BE2C (cell line): ENCODE measurements at places on chromosomes 12 and 14.

DNA sequence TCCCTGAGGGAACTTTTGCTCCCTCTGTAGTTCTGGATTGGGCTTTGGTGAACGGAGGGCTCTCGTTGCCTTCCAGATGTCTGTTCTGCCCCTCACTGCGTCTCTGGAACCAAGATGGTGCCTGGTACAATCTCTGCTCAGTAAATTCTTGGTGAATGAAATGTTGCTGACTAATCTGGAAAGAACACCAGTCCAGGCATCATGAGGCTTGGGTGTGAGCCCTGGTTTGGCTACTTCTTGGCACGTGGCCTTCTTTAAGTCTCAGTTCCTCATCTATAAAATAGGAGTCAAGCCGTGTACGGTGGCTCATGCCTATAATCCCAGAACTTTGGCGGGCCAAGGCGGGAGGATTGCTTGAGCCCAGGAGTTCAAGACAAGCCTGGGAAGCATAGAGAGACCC, 4.3 kb downstream of the HHIPL1 start:
- no peak for DNase-seq

DNA sequence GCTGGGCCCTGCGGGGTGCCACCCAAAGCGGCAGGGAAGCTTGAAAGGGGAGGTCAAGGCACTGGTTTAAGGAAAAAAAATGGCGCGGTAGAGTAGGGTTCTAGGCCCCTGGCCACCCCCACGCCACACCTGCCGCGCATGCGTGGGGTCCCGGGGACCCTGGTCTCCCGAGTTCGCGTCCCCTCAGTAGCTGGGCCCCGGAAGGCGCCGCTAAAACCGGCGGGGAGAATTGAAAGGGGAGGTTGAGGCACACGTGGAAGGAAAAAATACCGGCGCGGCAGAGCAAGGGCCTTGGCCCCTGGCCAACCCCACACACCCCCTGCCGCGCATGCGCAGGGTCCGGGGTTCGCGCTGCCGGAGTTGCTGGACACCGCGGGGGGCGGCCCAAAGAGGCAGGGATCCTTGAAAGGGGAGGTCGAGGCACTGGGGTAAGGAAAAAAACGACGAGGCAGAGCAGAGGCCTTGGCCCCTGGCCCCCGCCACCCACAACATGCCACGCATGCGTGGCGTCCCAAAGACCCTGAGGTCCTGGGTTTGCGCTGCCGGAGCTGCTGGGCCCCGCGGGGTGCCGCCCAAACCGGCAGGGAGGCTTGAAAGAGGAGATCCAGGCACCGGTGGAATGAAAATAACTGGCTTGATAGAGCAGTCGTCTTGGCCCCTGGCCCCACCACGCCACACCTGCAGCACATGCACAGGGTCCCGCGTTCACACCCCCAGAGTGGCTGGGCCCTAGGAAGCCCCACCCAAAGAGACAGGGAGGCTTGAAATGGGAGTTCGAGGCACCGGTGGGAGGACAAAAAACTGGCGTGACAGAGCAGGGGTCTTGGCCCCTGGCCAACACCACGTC, 314.5 kb downstream of the ALG10 start:
- no peak for DNase-seq

DNA sequence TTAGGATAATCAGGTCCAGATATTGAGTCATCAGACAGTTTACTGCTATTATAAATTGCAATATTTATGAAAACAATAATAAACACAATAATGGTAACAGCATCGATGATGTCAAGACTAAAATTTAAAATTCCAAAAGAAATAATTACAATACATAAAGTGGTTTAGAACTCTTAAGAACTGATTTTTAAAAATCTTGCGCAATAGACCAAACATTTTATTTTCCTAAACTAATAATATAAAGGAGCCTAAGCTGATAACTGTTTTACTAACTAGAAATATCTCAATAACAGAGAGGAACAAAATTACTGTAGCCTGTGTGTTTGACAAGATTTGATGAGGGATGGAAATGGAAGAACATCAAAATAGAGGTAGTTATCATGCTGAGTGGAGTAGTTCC, 93.9 kb upstream of the TRHDE start:
- DNase-seq, result no peak

DNA sequence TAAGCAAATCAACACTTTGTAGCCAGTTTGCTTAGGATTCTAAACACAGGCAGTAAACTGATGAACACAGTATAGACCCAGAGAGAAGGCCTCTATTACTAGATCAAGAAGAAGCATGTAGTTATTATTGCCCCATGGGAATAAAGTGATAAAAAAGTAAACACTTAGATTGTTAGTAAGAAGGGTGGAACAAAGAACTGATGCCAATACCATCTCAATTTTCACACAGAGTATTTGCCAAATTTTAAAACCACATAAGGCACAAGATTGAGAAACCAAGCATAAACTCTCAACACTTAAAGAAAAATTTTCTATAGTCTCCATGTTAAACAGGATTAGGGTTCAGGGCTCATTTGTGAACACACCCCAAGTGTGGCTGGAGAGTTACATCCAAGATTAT, 77.0 kb upstream of the SYT1 start:
- no peak for DNase-seq

DNA sequence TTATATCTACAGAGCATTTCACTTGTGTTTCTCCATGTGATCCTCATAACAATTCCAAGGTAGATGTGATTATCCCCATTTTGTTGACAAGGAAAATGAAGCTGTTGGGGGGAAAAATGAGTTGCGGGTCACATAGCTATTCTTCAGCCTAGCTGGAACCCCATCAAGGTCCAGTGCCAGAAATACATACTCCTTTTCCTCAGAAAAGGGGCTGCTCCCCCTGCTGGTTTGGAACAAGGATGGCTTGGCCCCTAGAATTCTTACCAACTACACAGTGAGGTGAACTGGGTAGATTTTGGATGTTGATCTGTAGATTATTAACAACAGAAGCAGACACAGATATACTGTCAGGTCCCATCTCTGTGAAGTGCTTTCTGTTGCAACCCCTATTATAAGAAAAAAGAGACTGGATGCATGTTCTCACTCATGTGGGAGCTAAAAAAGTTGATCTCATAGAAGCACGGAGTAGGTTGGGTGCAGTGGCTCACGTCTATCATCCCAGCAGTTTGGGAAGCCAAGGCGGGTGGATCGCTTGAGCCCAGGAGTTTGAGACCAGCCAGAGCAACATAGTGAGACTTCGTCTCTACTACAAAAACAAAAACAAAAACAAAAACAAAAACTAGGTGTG, 8.9 kb downstream of the IKZF4 start:
- DNase-seq, result peak; percentile 72

- DNase-seq, result no peak
Measured at GRCh38 chr14:91729756-91730155, 2.1 kb downstream of the CATSPERB start.

DNA sequence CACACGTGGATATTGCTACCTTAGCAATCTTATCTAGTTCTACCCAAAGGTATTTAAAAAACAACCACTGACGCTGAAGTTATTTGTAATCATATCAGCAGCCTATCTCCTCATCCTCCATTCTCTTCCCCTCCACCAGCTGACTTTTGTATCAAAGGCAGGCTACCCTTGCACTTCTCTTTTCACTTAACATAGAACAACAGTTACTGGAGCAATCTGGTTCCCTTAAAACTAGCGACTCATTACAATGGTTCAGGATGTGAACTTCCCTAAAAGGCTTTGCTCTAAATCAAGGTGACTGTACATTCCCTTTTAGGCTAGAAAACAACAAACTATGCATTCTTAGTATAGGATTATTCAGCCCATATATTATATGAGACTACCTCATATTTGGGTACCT, 404.7 kb downstream of the APAF1 start:
- no peak for DNase-seq

DNA sequence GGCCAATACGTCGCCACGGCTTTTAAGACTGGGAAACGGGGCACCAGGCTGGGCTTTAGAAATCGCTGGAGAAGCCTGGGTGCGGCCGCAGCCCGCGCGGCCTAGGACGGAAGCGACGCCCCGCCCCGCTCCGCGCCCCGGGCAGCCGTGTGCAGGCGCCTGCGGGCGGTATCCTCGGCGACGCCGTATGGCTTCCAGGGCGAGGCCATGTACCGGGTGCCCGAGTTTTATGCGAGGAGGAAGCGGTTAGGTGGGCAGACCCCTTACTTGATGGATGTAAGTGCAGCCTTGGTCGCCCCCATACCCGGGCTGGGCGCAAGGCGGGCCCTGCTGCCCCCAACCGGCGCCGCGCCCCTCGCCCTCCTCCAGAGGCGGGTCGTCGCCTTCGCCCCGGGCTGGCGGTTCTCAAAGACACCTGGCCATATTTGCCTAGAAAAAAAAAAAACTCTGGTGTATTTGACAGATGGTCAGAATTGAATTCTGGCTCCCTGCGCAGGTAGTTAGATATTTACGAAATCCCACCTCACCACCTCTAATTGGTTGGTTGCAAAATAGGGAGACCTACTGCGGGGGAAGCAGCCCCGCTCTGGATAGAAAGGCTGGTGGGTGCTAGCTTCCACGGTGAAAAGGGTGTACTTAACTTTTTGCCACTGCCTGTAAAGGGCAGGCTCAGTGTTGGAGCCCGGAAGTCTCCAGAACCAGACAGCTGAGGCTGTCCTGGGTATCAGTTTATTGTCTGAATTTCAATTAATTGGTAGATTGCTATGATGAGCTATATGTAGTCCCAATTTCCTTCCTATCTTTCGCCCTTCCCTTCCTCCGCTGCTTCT, at the start of gene PPP1R36:
PPP1R36 (plus strand) TSS at position 171 of the 830 bp plus-strand sequence; CDS start at position 208, 37 bp downstream.
- DNase-seq, result peak; percentile 54

DNA sequence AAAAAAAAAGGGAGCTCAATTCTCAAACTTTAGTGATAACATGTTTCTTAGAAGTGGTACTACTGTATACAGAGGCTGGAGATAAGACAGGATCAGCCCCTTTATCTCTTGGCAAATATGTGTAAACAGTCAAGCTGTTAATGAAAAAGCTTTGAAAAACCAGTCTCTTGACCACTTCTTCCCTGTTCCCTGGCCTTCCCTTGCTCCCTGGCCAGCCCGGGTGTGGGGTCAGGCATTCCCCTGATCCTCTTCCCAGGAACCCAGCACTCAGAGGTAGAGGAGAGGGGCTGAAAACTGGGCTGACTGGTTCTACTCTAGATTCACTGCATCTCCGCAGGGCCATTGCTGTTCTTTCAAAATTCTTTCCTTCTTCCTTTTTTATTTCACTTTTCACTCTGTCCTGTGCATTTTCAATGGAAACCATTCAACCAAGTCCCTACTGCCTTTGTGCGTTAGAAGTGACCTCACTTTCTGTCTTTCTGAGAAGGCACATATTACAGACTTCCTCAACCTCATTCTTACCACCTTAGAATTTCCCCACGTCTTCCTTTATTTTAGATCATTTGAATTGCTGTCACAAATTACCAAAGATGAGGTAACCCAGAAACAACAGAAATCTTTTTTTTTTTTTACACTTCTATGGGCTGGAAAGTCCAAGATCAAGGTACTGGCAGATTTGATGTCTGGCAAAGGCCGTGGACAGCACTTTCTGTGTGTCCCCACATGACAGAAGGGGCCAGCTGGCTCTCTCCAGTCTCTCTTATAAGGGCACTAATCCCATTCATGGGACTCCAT, 5.7 kb downstream of the GNG2 start:
- no peak for DNase-seq

DNA sequence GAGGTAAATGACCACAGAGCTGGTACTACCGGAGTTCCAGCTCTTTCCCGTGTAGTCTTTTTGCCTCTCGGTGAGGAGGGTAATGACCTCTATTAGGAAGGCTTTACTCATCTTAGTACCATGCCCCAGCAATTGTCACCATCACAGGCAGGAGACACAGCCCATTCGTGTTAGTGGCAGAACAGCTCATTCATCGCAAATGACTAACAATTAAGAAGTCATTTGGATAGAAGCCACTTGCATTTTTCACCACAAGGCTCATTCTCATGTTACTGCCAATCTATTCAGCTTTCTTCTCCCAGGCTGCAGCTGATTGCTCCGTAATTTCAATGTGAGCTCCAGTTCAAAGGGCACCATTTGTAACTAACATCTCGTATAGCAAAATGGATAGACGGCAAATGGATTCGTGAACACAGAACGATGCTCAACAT, 718.8 kb upstream of the TMEM132C start:
- DNase-seq, result no peak

- no peak for DNase-seq
Measured at GRCh38 chr14:91997492-91997891, 42.4 kb downstream of the TRIP11 start.

DNA sequence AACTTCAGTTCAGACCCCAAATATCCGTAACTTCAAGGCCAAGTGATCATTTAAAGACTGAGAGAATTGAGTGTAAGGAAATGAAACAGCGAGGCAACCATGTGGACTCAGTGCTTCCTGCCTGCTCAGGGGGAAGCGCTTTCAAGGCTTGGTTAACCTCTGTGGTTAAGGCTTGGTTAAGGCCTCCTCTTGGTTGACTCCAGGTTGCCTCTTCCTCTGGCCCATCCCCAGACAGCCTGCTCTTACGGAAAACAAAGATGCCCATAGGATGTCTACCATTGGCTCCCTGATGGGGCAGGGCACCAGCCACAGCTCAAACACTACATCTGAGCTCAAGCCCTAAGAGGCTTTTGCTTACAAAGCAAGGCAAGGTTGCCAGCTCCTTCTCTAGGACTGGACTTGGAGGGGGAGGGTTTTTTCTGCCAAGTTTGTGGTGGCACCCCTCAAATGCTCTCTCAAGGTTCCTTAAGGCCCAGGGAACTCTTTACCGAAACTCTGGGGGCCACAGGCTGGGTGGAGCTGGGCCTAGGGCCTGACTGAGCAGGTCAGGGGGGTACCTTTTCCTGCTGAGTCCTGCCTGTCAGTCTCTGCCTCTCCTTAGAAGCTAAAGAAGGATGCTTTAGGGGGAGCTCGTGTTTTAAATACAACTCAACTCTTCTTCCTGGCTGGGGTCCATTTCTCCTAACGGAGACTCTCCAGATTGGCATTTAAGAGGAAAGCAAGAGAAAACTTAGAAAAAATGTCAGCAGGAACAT, 13.7 kb downstream of the COL2A1 start:
- no peak for DNase-seq

DNA sequence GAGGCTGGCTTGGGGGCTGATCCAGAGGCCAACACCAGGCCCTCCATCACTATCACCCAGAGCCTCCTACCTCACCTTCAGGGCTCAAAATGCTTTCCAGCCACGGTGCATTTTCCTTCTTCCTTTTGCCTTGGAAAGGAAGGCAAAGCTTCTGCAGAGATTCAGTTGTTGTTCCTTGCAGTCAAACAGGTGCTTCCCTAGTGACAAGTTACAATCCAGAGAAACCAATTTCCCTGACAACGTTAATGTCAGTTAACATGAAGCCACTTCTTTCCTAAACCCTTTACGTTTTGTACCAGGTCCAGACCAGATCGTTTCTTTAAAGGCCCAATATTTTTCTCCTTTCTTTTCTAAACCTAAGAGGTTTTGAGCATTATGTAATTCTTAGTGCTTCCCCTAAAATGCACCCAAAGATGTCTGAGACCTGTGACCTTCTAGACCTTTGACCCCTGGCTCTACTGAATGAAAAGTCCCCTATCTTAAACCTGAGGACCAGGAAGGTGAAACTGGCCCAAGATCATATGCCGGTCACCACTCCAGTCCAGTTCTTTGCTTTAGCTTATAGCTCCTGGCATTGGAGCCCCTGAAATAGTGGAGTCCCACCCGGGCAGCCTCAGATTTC, 211.5 kb downstream of the SLC41A2 start:
- DNase-seq, result no peak

GRCh38 chr14:75514673-75515628, 7.3 kb upstream of the BATF start:
- no peak for DNase-seq
